G401 (cell line): ENCODE measurements at places on chromosomes 12 and 14.

DNA sequence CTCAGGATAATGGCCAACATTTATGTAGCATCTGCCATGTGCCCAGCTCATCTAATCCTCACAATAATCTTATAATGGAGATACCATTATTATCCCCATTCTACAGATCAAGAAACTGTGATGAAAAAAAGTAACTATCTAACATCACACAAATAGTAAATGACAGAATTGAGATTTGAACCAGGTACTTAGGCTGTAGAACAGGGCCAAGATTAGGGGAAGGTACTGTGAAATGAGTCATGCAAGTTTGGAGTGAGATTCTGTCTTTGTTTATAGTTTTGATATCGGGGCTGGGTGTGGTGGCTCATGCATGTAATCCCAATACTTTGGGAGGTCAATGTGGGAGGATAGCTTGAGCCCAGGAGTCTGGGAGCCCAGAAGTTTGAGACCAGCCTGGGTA is 1.3 kb upstream of the GNPTAB start:
- no peak for DNase-seq

DNA sequence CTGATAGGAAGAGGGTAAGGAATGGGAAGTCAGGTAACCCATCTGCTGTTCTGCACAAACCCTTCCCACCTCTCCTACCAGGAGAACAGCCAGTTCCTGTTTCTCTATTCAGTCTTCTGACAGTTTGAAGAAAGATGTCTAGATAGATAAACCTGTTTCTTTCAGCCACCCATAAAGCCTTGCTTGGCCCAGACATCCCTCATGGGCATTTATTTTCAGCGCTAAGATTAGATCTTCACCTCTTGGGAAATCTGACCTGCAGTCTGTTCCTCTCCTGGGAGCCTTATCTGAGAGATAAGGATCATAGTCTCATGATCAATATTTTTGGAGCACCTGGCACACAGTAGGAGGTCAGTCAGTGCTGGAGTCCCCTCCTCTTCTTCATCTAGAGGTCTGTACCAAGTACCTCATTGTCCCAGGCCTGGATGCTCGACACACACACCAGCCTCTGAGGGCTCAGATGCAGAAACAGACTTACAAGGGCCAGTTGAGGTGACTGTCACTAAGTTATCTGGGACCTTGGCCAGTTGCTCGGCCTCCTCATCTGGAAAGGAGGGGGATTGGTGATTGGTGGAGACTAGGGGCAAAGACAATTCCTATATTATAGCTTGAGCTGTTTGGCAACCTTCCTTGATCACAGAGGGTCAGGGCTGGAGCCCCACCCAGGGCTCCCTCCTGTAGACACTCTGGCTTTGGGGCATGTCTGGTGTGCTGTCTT is 18.2 kb downstream of the ACVRL1 start:
- DNase-seq, result no peak

GRCh38 chr14:101836135-101836534 is 74.6 kb downstream of the PPP2R5C start:
- DNase-seq, result no peak

GRCh38 chr12:108633534-108634248 is at the start of gene SELPLG:
TSS of gene SELPLG (minus strand) at chr12:108633894. CDS start at chr12:108624307, 9,587 bp downstream.
- no peak for DNase-seq

GRCh38 chr12:40146800-40147797 is 41.2 kb upstream of the SLC2A13 start:
- DNase-seq, result peak; percentile 9

- peak; percentile 26 for DNase-seq
Observed at GRCh38 chr14:102629808-102630350, 37.4 kb downstream of the RCOR1 start.

DNA sequence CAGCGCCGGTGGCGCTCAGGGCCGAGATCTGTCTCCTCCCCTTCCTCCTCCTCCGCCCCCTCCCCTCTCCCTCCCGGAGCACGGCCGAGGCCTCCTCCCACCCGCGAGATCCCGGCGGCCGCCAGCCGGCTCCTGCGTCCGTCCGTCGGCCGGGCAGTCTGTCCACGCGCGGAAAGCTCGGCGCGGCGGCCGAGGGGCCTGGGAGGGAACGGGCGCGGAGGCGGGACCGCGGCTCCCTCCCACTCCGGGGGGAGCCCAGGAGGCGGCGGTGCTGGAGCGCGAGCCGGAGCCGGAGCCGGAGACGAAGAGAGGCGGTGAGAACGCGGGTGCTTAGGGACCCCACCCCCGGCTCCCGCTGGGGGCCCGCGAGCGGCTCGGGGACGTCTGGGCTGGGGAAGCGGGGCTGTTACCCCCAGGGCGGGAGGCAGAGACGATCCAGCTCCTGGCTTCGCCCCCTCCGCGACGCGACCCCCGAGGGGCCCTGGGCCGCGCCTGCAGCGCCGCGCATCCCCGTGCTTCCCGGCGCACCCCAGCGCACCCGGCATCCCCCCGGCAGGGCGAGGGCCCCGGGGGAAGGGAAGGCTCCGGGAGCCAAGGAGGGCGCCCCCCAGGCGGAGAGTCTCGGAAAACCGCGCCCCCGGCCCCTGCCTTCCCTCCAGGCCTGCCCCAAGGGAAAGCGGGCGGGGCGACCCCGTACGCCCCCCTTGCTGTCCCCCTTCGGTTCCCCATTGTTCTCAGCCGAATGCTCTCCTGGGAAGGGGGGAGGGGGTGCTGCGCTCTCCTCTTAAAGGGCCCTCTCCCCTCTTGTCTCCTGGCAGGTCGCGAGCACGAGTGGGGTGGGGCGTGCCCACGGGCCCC is at the start of gene DTX1:
Gene DTX1 (plus strand): TSS at position 100 of the 858 bp plus-strand sequence. CDS start 1,463 bp downstream, outside the sequence.
- DNase-seq, result peak; percentile 56

DNA sequence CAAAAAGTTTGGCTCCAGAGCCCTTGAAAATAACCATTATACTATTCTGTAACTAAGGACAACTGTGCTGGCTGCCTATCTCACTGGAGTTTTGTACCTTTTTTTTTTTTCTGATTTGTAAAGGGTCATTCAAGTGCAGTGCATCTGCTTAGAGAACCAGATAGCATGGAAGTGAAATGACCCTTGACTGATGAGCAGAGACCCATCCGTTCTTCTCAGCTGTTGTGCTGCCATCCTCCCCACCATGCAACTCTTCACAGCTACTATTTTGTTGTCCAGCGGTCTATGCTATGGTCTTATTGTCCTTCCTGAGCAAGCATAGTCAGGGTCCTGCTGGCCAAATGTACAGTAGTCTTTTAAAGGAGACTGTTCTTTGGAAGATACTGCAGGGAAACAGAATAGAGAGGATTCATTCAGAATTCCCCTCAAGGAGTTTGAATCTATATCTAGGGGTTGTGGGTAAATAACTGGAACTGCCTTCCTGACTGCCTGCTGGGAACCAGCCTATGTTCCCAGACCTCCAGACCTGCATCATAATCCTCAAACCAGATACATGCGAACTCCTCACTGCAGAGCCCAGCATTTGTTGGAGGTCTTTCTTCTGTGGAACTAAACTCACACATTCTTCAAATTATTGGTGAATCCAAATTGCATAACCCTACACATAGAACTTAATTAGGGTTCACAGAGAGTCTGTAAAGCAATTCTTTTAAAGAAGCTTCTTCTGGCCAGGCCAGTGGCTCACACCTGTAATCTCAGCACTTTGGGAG is 41.1 kb downstream of the GPR19 start:
- DNase-seq, result no peak

- no peak for DNase-seq
Observed at GRCh38 chr12:131209082-131210070, 255.7 kb downstream of the ADGRD1 start.

DNA sequence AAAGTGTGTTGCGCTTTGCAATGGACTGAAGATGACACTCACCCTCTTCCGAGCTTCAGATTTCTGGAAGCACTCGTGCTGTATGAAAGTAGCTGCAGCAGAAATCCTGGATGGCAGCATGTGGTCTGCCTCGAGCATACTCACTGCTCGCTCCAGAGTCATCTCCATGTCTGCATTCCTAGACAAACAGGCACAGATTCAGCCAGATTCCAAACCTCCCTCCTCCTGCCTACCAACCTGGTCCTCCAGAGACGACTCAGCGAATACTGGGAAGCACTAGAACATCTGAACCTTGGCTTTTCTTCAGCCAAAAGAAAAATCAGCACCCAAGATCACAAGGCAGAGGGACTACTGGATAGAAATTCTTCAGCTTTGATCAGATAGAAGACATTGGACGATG is 27.7 kb downstream of the PKP2 start:
- DNase-seq, result no peak

DNA sequence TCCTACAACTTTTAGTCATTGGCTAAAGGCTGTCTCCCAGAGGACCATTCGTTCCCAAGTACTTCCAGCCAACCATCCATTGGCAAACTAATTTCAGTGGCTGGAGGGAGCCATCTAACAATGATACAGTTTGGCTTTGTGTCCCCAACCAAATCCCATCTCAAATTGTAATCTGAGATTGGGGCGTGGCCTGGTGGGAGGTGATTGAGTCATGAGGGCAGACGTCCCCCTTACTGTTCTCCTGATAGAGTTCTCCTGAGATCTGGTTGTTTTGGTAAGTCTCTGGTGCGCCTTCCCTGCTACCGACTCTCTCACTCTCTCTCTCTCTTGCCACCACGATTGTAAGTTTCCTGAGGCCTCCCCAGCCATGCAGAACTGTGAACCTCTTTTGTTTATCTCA is 99.7 kb upstream of the FUT8 start:
- DNase-seq, result no peak

DNA sequence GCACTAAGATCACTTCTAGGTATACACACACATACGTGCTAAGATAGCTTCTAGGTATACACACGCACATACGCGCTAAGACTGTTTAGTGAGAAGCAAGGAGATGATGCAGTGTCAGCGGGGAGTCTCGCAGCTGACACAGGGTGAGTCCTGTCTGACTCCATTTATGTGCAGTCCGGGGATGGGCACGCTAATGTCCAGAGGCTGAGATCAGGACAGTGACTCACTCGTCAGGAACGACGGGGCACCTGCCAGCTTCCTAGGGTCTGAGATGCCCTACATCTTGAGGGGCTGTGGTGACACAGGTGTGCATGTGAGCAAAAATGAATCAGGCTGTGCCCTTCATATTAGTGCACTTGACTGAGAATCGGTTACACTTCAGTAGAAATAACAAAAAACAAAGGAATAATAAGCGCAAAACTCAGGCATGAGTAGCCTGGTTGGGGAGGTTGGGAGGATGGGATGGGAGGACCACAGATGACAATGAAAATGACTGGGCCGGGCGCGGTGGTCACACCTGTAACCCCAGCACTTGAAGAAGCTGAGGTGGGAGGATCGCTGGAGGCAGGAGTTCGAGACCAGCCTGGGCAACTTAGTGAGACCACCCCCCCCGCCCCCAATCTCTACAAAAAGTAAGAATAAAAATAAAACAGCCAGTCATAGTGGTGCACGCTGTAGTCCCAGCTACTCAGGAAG is 29.1 kb upstream of the ULK1 start:
- no peak for DNase-seq

GRCh38 chr14:34340025-34340625 is 121.9 kb downstream of the SPTSSA start:
- no peak for DNase-seq

GRCh38 chr12:72989458-72989947 is 717.3 kb downstream of the TRHDE start:
- DNase-seq, result no peak

GRCh38 chr12:53474819-53475218 is 22.9 kb downstream of the PCBP2 start:
- no peak for DNase-seq

DNA sequence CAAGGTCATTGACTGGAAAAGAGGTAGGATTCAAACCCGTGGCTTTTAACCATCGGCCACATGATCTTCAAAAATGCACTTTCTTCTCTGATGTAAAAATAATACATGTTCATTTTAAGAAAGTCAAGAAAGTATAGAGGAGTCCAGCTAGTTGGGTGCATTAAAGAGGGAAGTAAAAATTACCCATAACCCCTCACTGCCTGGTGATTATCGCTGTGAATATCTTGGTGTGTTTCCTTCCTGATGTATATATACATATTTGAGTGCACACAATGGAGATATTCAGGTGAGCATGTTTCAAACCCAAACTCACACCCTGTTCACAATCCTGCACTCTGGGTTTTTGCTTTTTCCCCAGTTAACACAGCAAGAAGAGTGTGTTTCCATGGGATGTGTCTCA is 47.5 kb upstream of the OAS1 start:
- DNase-seq, result no peak

DNA sequence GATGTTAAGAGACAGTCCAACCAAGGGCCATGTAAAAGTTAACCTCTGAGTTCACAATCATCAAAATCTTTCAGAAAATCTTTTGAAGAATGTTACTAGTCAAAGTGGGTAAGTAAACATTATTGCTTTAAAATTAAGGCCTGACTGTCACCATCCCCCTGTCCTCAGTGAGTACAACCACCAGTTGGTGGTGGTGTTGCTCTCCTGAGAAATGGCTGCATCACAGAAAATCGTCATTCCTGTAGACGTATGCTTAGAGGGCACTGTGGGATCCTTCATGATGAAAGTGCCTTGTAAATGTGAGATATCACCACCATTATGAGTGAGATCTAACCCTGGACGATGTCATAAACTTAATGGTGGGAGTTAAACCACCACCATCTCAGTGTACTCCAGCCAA is 451.2 kb downstream of the RPS29 start:
- DNase-seq, result no peak

GRCh38 chr14:48350971-48351370 is 675.6 kb upstream of the MDGA2 start:
- no peak for DNase-seq

GRCh38 chr12:102300824-102301461 is 103.3 kb upstream of the PMCH start:
- no peak for DNase-seq

- DNase-seq, result no peak
Observed at GRCh38 chr14:37202812-37203211, 5.1 kb downstream of the MIPOL1 start.

DNA sequence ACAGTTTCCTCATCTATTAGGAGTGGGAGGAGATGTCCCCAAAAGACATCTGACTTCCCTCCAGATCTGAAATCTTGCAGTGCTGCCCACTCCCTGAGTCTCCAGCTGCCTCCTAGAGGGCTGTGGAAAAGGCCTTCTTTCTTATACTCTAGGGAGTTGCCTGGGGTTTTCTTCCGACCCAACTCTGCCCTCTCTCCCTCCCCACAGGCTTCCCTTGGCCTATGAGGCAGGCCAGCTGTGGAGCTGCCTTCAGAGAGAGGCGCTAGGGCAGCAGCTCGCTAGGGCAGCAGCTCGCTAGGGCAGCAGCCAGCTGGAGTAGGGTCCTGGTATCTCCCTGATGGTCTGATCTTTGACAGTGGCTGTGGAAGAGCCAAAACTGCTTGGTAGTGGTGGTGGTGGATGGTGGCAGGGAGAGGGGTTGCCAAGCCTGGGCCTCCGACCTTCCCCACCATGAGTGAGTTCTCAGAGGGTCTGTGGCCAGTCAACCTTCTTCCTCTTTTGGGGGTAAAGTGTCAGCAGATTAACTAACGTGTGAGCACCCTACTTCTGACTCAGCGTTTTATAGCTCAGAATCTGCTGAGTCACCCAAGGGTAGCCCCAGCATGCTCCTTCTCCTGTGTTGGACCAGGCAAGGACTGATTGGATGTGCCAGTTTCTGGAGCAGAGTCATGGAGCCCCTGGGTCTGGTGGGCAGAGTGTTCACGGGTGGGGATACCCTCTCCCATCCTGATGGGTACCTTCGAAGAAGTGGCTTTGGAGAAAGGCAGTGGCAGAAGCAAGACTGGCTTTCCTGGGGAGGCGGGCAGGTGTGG is 2.3 kb downstream of the SLC48A1 start:
- DNase-seq, result no peak

- no peak for DNase-seq
Observed at GRCh38 chr14:22465201-22465840, 123.7 kb downstream of the DAD1 start.
